ENCODE measurements at places on chromosomes 11 and 22.

DNA sequence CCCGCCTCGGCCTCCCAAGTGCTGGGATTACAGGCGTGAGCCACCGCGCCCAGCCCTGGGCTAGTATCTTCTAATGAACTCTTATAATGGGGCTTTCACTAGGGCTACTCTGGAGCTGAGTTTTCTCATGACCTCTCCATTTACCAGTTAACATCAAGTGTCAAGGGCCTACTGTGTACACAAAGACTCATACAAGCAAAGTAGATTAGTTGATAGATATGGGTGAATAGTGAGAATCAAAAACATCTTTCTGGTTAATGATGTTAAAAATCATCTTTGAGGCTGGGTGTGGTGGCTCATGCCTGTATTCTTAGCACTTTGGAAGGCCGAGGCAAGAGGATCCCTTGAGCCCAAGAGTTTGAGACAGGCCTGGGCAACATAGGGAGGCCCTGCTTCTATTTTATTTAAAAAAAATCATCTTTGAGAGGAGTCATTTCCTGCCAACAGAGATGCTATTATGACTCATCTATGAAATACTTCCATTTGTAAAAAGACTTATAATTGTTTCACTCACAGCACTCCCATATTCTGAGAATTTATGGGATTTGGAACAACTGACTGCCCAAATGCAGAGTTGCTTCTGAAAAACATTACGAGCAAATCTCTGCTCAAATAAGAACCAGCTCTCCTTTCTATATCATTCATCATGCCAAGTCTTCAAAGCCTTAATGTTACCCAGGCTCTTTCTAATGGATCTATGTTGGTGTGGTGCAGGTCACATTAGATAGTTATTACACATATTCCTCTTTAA lies 57.0 kb downstream of the GDPD4 start:
- DNase-seq, result no peak

GRCh38 chr11:67054346-67054835 lies 2.3 kb upstream of the RHOD start:
- DNase-seq, result no peak

DNA sequence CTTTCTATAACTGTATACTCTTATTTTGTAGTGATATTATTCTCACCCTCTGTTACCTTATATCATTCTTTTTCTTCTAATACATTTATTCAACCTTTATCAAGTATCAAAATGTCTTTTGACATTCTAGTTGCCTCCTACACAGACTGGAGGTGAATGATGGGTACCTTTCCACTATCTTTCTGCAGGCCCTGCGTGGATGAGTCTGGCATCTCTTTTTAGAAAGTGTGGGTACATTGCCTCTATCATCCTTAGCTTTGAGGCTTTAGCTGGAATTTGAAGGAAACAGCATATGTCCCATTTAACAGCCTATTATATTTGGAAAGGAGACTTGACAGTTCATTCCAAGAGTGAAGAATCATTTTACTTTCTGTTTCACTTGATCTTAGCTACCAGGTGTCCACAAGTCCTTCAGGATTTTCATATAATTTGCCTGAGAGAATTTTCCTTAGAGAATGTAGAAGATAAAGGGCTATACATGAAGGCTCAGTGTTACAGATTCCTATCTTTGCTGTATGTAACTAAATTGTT lies 192.0 kb downstream of the CWF19L2 start:
- no peak for DNase-seq

- no peak for DNase-seq
Measured at GRCh38 chr11:130765406-130765805, 150.9 kb downstream of the SNX19 start.

GRCh38 chr11:102940714-102941588 lies 14.6 kb downstream of the MMP13 start:
- DNase-seq, result peak; percentile 2

DNA sequence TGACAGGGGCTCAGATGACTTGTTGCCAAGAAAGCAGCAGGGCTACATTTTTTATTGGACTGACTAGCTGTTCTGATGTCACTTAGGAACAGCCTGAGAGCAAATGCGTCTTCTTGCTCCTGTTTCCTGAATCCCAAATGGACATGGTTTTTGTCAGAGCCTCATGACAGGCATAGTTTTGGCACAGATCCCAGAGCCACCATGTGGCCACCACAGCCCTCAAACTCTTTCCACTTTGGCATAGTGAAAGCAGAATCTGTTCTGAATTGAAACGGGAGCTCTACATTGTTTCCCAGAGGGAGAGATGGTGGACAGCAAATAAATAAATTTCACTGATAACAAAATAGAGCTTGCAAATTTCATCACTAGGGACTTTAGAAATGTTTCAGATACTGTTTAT lies 222.2 kb downstream of the C11orf87 start:
- DNase-seq, result no peak

- no peak for DNase-seq
Measured at GRCh38 chr11:78926633-78927338, 352.1 kb upstream of the NARS2 start.

- no peak for DNase-seq
Measured at GRCh38 chr11:70381872-70382861, 16.2 kb upstream of the CTTN start.

DNA sequence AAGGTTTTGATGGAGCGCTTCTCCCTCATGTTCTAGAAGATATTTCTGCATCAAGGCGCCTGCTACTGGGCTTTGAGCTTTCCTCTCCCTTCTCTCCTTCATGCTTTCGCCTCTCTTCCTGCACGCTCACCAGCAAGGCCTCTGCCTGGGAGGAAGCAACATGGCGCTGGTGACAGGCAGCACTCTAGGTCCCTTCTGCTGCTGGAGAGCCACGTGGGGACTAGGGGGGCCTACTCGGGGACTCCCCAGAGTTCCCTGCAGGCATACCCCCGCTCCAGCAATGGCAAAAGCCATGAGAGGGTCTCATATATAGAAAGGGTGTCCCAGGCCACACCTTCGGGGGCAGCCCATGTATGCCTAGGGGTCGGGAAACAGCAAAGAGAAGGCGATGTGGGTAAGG lies 49.7 kb downstream of the GRIK4 start:
- no peak for DNase-seq

GRCh38 chr11:36475192-36475591 lies 34.9 kb downstream of the TRAF6 start:
- no peak for DNase-seq

DNA sequence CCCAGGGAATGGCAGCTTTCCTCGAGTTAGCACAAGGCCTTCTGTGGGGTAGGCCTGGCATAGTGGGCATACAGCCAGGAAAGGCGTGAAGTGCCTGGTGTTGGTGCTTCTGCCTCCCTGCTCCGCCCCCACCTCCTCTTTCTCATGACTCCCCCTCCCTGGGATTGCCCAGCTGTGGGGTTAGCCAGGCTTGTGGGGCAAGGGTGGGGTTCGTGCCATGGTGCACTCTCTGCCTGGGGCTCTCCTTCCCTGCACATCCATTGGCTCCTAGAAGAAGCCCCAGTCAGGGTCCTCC lies 236.8 kb upstream of the NCAM1 start:
- DNase-seq, result no peak

DNA sequence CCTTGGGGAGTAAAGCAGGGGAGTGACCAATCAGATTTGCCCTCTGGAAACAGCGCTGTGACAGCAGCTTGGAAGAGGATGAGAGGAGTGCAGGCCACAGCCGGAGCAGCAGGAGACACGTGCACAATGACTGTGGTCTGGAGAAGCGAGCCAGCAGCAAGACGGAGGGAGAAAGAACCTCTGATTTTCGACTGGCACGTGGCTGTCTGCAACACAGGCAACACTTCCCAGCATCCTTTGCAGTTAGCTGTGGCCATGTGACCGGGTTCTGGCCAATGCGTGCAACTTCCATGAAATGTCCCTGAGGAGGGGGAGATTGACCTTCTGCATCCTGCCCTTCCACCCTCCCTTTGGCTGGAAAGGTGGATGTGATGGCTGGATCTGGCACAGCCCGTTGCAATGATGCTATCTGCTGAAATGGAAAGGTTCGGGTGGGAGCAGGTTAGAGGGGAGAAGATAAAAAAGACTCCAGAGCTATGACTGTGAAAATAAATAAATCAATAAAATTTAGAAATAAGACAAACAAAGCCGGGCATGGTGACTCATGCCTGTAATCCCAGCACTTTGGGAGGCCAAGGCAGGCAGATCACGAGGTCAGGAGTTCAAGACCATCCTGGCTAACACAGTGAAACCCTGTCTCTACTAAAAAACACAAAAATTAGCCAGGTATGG lies 15.6 kb downstream of the PLA2G6 start:
- no peak for DNase-seq

DNA sequence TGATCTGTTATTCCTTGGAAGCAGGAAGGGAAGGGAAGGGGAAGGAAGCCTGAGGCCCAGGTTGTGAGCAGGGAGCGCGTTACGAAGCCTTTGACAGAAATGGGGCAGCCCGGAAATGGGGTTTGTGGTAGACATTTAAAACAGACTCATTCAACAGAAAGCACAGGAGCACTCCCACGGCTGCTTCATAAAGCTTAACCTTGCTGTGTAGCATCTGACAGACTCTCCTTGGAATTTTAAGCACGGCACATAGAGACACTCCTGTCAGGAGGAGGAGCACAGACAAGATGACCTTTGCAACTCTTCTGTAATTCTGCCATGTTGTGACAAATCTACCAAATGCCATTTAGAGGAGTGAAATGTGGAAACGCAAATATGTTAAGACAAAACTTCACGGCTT lies 131.6 kb downstream of the FBXO7 start:
- no peak for DNase-seq

GRCh38 chr11:1005928-1006327 lies 30.6 kb downstream of the MUC6 start:
- no peak for DNase-seq

All from stimulated activated CD4-positive, alpha-beta T cell treated with anti-CD3 and anti-CD28 coated beads, Interleukin-12 subunit alpha, Interleukin-12 subunit beta, amount 100 ng/mL, for 4 hours (primary cell).